ENCODE measurements at places on chromosomes 4 and X.

DNA sequence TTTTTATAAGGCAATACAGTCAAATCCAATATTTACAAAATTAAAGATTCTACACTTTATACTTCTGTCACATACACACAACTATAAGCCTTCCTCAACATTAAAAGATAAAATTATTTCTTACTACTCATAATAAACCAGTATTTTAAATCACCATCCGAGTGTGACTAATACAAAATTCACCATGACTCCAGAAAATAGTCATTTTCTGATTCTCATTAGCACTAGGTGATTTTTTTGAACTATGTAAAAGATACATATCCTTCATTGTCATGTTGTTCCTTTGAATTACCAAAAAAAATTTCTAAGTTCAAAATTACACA, 646 bp upstream of the SLC7A11 start:
- no peak for DNase-seq

- DNase-seq, result no peak
Observed at GRCh38 chr4:26819478-26820095, 41.1 kb upstream of the STIM2 start.

DNA sequence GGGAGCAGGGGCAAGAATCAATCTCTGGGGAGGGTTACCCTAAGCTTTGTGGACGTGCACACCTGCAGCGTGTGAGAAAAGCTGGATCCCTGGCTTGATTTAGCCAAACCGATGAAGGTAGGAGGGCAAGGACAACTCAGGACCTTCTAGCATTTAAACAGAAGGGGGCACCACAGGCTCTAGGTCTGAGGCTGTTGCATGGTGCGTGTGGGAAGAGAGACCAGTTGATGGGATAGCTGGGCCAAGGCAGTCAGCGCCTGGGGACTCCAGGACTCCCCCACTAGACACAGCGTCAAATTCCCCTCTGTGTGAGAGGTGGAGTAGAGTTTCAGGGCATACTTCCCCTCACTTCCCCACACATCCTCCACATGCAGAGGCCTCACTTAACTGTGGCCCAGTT, 4.3 kb downstream of the GABRQ start:
- no peak for DNase-seq

DNA sequence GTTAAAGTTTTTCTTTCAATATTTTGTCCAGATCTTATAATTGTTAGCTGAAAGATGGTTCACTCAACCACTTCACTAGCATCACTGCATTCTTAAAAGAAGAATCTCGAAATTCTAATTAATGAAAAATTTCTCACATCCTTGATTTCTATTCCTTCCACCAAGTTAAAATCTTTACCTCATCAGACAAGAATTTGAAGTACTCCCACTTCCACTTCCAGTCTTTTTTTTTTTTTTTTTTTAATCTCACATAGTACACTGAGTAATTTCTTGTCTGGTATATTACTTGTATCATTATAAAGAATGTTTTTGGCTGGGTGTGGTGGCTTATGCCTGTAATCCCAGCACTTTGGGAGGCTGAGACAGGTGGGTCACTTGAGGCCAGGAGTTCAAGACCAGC, 73.2 kb downstream of the FBXW7 start:
- no peak for DNase-seq

DNA sequence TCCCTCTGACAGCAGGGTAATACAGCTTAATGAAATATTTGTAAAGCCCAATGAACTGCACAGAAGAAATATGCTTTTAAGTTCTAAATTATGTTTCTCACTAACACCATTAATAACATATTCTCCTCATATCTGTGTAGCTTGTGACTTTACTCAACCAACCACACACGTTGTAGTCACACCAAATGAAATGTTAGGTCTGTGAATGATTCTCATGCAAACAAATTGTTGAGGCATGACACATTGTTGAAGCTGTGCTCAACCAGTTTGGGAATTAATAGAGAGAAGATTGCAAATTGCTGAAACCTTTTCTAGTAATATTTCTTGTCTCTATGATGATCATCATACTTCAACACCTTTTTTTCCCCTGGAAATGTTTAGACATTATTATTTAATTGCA, 645.9 kb downstream of the PCDH7 start:
- no peak for DNase-seq

- DNase-seq, result no peak
Observed at GRCh38 chr4:154189346-154189745, 302.3 kb downstream of the DCHS2 start.

DNA sequence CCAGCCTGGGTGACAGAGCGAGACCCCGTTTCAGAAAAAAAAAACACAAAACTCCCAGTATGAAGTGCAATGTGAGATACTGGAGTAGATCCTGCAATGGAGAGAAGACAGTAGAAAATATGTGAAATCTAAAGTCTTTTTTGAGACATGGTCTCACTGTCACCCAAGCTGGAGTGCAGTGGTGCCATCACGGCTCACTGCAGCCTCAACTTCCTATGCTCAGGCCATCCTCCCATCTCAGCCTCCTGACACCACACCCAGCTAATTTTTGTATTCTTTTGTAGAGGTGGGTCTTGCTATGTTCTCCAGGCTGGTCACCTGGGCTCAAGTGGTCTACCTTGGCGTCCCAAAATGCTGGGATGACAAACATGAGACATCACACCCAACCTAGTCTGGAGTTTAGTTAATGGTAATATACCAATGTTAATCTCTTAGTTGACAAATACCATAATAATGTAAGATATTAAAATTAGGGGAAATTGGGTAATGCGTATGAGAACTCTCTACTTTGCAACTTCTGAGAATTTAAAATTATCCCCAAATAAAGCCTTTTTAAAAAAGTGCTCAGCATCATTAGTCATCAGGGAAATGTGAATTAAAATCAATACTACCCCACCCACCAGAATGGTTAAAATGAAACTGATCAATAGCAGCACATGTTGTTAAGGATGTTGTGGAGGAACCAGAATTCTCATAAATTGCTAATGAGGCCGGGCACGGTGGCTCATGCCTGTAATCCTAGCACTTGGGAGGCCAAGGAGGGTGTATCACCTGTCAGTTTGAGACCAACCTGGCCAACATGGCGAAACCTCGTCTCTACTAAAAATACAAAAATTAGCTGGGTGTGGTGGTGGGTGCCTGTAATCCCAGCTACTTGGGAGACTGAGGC, 15.0 kb downstream of the RBMX start:
- no peak for DNase-seq

Data from cortex of kidney (tissue), 1 donor.